IPS DF 19.7 (cell line): ENCODE measurements at places on chromosomes 5 and 9.

- no peak for DNase-seq
Measured at GRCh38 chr9:107284636-107285035, 1.6 kb downstream of the RAD23B start.

DNA sequence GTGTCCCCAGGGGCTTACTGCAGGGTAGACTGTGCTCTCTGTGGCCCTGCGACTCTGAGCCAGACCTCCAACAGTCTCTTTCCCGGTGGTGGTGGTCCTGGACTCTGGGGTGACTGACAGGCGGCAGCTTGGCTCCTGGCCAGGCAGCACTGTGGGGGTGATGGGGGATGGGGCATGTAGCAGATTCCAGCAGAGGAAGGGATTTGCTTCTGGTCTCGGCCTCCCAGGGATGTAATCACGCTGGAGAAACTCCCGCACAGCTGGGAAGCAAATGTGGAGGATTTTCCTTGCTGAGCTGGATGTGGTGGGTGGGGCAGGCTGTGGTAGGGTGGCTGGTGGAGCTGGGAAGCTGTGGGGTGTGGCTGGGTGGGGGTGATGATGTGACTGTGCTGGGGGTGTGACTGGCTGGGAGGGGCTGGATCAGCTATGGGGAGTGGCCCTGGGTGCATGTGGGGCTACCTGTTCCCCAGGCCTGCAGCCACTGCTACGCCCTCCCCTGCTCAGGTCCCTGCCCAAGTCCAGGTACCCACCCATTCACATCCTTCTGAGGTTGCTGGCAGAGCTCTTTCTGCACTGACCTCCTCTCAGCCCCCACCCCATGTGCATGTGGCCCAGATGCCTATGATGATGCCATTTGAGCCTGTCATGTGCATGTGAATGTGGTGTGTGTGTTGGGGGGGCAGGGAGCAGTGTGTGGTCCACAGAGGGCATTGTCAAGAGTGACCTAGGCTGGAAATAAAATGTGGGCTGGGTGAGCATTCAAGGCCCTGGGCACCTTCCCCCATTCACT, 3.8 kb downstream of the NDST1 start:
- no peak for DNase-seq

GRCh38 chr9:107447834-107448233, 41.7 kb downstream of the KLF4 start:
- no peak for DNase-seq

DNA sequence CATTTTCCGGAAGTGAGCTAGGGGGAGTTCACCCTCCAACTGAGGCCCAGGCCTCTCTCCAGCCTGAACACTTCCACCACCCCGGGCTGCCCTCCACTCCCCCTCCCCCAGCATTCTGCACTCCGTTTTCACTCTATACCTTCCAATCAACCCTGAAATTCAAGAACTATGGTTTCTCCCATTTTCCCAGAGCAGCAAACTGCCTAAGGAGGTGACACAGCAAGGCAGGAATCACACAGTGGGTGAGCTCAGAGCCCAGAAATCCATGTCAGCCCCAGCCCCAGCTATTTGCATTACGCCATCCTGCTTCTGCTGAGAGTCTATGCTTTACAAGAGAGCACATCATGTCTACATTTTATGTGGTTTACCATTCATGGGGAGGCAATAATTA, 11.9 kb downstream of the MSX2 start:
- no peak for DNase-seq

- no peak for DNase-seq
Measured at GRCh38 chr5:171641891-171642290, 143.7 kb upstream of the SMIM23 start.

DNA sequence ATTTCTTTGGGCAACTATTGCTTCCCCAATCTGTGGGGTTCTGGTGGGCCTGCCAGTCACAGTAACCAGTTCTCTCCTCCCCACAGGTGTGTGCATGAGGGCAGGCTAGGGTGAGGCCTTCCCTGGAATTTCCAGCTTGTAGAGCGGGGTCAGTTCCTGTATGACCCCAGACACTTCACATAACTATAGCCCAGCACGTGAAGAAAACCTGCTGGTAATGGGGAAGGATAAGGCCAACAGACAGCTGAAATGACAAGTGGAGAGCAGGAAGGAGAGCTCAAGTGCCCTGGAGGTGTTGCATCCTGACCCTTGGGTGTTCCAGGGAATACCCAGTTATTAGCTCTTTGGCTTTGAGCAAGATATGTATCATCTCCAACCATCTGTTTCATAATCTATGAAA, 142.2 kb downstream of the CDC42SE2 start:
- no peak for DNase-seq

DNA sequence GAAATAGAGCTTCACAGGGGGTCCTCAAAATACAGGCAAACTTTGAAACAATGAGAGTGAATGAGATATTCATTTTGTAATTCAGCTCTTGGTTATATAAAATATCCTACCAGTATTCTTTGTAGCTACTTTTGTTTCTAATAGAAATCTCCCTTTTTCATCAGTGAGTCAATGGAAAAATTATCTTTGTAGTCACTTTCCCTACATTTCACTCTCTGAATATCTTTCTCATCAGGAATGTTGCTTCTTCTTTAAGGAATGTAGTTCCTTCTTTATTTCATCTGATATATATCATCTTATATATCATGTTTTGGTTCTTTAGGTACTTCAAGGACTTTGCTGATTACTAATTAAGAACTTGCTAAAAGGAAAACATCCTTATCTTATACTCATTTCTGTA, 280.3 kb upstream of the NUDT12 start:
- DNase-seq: no peak

- no peak for DNase-seq
Measured at GRCh38 chr5:60260658-60261057, 367.1 kb upstream of the PDE4D start.

DNA sequence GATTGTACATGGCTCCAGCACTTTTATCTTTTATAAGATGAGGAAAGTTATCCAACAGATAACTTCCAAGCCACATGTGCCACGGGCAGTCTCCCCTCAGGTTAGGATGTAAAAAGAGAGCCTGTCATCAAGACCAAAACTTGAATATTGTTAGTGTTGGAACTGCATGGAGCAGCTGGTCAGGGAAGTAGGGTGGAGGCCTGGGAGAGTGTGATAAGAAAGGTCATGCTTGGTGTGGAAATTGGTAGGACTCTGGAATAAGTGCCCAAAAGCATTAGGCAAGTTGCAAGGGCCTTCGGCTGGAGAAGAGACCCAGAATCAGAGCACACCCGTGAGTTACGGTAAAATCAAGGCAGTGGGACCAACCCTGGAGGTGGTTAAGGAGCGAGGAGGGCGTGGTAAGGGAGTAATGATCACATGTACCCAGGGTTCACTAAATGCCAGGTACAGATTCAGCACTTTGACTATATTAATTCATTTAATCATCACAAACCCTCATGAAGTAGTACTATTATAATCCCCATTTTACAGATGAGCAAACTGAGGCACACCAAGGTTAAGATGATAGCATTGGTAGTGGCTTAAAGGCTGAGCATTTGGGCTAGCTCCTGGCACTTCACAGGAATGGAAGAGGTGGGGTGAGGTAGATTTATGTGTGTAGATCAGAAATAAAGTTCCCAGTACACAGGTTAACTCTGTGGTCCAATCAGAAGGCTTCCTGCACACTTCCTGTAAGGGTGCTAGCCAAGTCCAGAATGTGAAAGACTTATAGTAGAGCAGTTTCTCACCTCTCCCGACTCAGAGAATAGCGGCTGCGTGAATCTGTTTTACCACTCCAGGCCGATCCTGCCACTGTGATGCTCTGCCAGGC, 96.5 kb upstream of the ZNF608 start:
- no peak for DNase-seq

DNA sequence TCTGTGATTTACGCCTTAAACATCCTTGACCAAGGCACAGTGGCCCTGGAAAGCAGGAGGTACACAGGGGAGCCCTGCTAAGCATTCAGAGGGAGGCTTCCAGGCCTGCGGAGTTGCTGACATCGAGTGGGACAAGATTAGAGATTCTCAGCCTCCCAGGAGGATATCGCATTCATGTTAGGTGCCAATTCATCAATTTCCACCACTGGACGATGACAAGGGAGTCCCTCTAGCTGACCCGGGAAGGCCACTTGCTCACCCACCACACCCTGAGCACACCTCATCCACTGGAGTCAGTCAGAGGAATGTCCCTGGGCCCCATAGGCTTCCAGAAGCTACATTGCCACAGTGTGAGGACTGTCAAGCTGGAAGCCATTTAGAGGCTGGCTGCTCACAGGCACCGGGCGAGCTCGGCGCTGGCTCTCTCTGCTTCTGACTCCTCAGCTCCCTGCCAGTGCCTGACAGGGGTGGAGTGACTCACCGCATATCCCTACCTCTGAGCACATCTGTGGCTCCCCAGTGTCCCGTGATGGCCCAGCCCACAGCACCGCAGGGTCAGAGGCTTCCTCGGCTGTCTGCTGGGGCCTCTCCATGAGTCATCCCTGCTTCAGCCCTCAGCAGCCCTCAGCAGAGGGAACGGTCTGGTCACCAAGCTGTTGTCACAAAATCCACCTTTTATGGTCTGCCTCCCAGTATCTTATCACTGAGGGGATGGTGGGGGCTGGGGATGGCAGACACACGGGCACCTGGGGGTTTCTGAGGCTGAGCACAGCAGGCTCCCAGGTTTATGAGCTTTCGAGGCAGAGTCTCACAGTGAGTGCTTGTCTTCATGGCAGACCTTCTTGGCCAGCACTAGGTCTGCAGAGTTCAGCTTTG, 117.5 kb downstream of the ZNF608 start:
- no peak for DNase-seq

GRCh38 chr9:70081120-70081495, 37.5 kb downstream of the MAMDC2 start:
- no peak for DNase-seq

GRCh38 chr5:17077440-17078233, 139.8 kb upstream of the BASP1 start:
- no peak for DNase-seq

DNA sequence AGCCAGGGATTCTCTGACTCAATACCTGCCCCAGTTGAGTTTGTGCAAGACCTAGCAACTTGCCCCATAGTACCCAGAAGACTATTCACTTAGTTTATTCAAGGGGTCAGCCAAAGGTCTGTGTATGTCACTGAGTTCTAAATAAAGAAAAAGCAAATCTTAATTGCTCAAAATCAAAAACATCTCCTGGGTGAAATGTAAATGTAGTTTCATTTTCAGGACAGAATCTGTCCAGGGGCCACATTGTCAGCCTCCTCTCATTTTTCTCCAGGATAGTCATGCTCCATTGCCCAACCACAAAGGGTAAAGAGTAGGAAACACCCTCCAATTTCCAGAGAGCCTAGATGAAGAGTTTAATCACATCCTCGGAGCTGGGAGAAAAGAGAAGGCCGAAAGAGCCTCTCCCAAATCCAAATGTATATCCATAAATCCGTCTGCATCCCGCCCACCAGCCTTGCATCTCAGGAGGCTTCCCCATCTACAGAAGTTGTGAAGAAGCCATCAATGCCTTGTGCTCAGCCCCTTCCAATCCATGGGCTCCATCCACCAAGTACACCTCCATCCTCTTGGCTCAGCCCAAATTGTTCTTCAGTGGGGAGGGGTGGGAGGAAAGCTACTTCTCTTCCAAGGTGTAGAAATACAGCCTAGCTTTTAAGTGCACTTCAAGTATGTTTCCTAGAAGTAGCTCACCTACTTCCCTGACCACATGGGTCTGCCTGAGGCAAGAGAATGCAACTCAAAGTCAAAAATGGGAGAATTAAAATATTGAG, 26.9 kb downstream of the ADAM19 start:
- no peak for DNase-seq

DNA sequence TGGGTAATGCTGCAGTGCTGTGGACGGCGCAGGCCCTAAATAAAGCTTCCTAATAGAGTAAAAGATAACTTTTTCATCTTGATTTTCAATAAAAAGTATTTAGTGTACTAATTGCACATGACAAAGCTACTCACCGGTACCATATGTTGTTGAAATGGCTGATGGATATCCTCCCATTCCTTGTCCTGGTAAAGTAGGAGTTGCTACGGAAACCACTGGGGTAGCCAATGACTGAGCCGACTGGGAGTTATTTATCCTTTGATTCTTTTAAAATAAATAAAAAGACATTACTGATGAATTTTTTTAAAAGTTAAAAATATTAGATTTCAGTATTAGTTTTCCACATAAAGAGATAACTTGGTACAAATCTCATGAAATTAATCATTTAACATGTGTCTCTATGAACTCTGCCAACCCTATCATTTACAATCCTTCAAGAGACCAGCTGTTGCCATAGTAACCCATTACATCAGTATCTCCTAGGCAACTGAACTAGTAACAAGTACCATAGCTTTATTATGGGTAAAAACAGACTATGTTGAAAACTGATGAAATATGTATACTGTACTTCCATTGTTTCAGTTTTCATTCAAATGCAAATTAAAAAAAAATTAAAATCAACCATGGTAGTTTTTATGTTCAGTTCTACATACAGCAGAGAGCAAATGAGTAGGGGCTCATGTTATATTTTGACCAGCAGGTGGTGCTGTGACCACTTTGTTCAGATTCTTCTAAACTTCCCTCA, 153.7 kb downstream of the MEF2C start:
- no peak for DNase-seq

DNA sequence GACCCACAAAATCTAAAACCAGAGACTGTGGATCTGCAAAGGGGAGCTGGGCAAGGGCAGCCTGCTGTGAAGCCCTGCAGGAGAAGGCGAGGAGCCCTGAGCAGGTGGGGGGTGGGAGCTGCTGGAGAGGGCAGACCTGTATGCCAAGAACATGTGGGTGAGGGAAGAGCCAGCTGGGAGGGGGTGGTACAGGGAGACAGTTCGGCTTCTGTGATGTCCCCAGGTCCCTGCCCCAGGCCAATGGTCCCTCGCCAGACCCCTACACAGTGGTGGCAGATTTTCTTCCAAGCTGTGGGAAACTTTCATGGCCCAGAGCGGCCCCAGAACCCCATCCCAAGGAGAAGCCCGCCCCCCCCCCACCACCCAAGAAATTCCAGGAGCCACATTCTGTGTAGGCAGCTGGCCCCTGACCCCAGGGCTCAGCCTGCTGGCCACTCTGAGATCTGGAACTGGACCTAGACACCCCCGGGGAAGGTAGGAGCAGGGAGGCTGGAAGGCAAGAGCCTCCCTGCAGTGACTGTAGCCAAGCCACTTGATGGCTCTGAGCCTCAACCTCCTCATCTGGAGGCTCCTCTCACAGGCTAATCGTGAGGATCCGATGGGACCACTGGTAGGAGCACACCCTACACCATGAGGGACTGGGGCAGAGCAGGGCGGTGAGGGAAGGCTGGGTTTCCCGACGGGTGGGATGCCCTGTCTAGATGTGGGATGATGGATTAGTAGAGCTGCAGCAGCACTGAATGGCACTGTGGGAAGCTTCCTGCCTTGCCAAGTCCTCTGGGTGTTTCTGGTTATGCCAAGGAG, 22.6 kb upstream of the CSF1R start:
- no peak for DNase-seq

DNA sequence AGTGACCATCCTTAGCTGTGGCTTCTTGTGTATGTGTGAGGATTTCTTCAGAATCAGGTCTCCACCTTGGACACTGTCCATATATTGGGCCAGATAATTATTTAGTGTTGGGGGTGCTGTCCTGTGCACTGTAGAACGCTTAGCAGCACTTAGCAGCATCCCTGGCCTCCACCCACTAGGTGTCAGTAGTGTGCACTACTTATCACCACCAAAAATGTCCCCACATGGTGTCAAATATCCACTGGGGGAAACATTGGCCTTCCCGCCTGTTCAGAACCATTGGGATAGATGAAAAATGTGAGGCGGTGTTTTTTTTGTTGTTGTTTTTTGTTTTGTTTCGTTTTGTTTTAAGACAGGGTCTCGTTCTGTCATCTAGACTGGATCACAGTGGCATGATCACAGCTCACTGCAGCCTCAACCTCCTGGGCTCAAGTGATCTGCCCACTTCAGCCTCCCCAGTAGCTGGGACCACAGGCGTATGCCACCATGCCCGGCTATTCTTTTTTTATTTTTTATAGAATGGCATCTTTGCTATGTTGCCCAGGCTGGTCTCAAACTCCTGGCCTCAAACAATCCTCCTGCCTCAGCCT, 67.7 kb downstream of the TENT4A start:
- no peak for DNase-seq
